Left lobe of liver (tissue), 2 donors: ENCODE measurements at places on chromosomes 1 and 21. TPM values are rescaled to one million over a fixed set of nuclear protein-coding genes. Genes with fewer than 3 reads are reported as not detected.

GLIS1 gene
- total RNA-seq, result not detected

CDC7 gene
- 0.45 TPM for total RNA-seq

DFFB gene
- total RNA-seq, result 3.1 TPM

SPRR2E gene
- not detected for total RNA-seq

GBP7 gene
- 22.9 TPM for total RNA-seq

CACNA1S gene
- not detected for total RNA-seq

TCP10L gene
- 4.1 TPM for total RNA-seq

LINGO4 gene
- total RNA-seq, result 0.15 TPM

GNG4 gene
- not detected for total RNA-seq

MPL gene
- 0.15 TPM for total RNA-seq

NUAK2 gene
- 1.7 TPM for total RNA-seq

CACYBP gene
- 27.8 TPM for total RNA-seq
